ENCODE measurements at places on chromosomes 7 and 10.

GRCh38 chr10:51367694-51368093 lies 293.4 kb downstream of the PRKG1 start:
- DNase-seq, result no peak
- no peak overlapping the region for H3K4me3 ChIP-seq
- no peak overlapping the region for H3K27ac ChIP-seq
- no peaks in the 10 kb centered on the region for H3K36me3 ChIP-seq

DNA sequence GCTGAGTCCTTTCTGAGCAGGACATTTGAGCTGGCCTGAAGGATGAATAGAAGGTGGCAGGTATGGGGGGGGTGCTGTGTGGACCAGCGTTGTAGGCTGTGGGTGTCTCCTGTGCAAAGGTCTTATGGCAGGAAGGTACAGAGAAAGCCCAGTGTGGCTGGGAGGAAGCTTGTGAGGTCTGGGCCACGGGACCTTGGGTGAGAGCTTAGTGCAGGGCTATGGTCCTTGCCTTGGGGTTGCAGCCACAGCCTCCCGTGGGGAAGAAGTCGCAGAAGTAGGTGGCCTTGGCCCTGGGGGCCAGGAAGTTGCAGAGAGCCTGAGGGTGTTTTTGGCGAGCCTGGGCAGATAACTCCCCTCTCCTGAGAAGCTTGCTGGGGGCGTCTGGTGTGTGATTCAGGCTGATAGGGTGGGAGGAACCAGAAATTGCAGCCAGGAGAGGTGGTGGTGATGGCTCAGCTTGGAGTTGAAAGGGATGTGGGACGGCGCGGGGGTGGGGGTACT lies 172.0 kb upstream of the TNRC18 start:
- peaks cover 21% of the 10 kb centered on the region for H3K4me1 ChIP-seq
- H3K27me3 ChIP-seq, result peaks cover 18% of the 10 kb centered on the region
- H3K36me3 ChIP-seq, result no peaks in the 10 kb centered on the region
- H3K27ac ChIP-seq, result peak overlapping the region; percentile 66
- no peak for DNase-seq

DNA sequence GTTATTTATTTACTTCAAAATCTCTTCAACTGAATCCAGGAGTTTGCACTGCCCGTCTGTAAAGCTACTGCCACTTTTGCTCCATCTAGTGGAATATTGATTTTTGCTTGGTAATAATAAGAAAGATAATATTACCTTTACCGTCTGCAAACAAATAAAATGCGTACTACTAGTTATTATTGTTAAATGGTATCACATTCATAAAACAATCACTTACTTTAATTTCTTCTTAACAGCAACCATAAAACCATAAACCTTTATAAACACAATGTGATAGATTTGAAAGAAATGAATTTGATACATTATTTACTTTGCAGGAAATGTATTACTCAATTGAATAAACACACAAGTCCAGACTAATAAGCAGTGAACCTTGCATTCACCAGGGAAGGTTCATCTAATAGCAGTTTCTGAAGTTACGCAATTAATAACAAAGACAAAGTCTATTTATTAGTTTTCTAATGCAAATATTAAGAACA lies 6.4 kb downstream of the AGMO start:
- no peak overlapping the region for H3K27ac ChIP-seq
- no peaks in the 10 kb centered on the region for H3K36me3 ChIP-seq
- H3K4me3 ChIP-seq, result no peak overlapping the region
- H3K27me3 ChIP-seq, result no peaks in the 10 kb centered on the region
- no peak for DNase-seq

- no peaks in the 10 kb centered on the region for H3K36me3 ChIP-seq
- no peak overlapping the region for H3K27ac ChIP-seq
- DNase-seq, result no peak
- no peak overlapping the region for H3K4me3 ChIP-seq
- H3K4me1 ChIP-seq, result no peaks in the 10 kb centered on the region
Measured at GRCh38 chr7:133070562-133070961, 11.3 kb downstream of the CHCHD3 start.

- DNase-seq, result no peak
- peaks cover 3% of the 10 kb centered on the region for H3K27me3 ChIP-seq
- no peaks in the 10 kb centered on the region for H3K4me1 ChIP-seq
- no peaks in the 10 kb centered on the region for H3K36me3 ChIP-seq
Measured at GRCh38 chr7:134798155-134798554, 18.7 kb downstream of the CALD1 start.

DNA sequence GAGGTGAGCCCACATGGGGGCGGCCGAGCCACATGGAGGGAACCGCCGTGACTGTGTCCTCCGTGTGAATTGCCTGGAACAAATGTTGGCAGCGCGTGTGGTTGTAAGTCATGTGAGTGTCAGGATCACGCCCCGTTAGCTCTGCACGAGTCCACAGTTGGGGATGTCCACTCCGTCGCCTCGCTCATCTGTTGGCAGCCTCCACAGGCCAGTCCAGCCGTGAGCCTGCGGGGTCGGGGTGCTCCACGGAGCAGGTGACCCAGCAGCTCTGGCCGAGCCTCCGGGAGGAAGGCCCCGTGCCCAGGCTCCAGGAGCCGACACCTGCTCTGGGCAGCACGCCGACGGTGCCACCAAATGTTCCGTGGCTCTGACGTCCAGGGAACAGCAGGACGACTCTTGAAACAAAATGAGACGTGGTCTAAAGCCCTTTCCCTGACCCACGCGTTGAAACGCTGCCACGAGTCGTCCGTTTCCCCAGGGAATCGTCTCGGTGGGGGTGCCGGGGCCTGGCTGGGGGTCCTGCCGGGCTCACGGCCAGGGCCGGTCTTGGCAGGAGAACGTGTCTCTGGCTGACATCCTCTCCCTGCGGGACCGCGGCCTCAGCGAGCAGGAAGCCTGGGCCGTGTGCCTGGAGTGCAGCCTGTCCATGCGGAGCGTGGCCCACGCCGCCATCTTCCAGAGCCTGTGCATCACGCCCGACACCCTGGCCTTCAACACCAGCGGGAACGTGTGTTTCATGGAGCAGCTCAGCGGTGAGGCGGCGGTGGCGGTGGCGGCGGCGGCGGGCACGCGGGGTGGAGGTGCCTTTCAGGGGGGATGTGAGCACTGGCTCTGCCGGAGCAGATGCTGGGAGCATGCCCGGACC lies 7.0 kb downstream of the KNDC1 start:
- DNase-seq, result no peak
- no peaks in the 10 kb centered on the region for H3K4me1 ChIP-seq
- no peaks in the 10 kb centered on the region for H3K27me3 ChIP-seq
- H3K36me3 ChIP-seq, result no peaks in the 10 kb centered on the region
- no peak overlapping the region for H3K4me3 ChIP-seq
- no peak overlapping the region for H3K27ac ChIP-seq

GRCh38 chr7:517774-518629 lies 1.6 kb downstream of the PDGFA start:
- no peak overlapping the region for H3K27ac ChIP-seq
- H3K36me3 ChIP-seq, result no peaks in the 10 kb centered on the region
- H3K4me1 ChIP-seq, result peaks cover 12% of the 10 kb centered on the region
